ENCODE measurements at places on chromosomes 5 and 9.
A peak's percentile ranks its signal among the peaks of the same experiment; 100 is the strongest.

GRCh38 chr5:95846554-95847260, 24.2 kb upstream of the GLRX start:
- DNase-seq = peak; percentile 82

DNA sequence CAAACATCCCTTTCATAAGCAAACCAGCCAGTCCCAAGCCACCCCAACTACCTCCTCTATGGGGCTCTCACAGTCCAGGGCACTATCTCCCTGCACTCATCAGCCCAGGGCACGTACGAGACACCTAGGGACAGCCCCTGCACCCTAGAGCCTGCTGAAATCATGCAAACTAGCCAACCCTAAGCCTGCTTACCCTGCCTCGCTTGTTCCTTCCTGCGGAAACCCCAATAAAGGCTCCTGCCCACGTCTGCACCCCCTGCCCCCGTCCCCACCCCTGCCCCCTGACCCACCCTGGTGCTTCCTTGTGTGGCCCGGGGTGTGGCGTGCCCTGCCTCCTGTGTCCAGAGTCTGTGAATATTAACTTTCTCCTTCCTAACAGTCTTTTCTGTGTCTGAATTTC, 135.9 kb downstream of the GADD45G start:
- no peak for DNase-seq

GRCh38 chr9:133861086-133861485, 122.9 kb upstream of the SARDH start:
- DNase-seq = no peak

GRCh38 chr5:153571162-153571561, 80.7 kb downstream of the GRIA1 start:
- DNase-seq = no peak

DNA sequence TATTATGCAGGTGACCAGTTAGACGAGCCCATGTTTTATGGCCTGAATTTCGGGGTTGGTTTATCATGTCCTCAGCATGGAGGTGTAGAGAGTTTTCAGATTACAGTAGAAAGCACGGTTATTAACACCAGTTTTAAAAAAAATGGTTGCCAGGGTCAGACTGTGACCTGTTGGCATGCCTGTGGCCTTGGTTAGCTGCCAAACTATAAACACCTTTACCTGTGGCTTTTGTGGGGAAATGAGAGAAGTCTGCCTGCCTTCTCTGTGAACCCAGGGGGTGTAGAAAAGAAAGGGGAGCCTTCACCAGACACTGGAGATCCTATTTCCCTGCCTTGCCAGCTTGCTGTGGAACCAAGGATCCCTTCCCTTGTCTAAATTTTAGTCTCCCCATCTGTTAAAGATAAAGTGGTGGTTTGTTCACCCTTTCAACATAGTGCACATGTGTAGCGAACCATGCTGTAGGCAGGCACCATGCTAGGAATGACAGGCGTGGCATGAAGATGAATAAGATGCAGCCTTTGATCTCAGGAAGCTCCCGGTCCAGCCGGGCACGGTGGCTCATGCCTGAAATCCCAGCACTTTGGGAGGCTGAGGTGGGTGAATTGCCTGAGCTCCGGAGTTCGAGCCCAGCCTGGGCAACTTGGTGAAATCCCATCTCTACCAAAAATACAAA, 6.1 kb upstream of the PHF19 start:
- no peak for DNase-seq

DNA sequence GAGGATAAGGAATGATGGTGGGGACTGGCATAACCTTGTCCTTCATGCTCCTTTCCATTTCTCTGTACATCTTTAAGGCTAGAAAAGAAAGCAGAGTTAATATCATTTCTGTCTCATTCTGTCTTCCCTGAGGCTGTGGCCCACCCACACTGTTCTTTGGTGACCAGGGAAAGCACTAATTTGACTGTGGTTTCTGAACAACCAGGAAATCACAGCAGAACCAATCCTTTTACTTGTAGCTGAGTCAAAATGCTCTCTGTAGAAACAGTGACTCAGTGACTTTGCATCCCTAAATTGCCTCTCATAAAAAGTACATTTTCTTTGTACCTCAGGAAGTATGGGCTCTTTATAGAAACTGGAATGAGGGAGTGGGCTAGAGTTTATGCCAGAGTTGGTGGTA, 28.1 kb downstream of the IL33 start:
- no peak for DNase-seq

DNA sequence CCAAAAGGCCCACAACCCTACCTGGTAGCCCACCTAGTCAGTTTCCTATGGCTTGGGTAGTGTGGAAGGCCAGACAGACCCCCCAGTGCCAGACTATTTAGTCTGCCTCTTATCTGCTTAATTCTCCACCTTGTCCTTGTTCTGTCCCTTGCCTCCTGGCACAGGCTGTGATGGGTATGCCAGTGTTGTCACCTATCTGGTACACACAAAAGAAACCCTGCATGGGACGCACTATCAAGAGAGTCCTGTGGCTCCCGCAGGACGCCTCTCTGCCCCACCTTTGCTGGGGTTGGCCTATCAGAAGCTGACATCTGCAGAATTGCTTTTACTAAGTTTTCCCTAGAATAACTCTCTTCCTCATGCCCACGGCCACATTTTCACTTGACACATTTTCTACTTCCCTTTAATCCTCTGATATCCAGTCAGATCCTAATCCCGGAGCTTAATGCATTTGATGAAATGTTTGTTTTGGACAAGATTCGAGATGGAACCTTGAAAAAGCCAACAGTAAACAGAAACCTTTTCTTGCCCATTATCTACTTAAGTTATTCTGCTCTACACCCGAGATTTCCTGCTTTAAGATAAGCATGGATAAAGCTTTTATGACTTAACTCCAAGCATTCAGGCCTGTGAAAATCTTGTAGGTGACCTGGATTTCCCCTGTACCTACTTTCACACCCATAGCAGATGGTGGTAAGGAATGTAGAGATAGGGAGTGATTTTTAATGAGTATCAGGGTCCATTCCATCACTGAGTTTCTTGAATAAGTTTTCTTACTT, 468.5 kb downstream of the ZNF608 start:
- no peak for DNase-seq

DNA sequence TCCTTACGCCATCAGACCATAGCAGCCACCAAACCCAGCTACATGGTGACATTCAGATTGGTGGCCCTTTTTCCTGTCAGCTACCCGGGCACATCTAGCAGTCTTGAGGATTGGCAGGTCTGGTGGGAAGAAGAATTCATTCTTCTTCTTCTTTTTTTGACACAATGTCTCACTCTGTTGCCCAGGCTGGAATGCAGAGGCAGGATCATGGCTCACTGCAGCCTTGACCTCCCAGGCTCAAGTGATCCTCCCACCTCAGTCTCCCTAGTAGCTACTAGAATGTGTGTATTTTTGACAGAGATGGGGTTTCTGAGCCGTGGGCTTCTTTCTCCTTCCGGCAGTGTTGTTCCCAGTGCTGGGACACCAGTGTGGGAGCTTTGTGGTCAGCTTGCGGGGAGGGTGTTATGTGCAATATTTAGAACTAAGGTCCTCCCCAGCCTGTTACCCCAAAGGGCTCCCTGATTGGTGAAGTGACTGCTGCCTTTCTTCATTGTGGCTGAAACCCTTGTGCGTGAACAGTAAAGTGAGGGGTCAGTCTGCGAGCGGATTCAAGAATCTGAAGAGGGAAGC, 3.4 kb downstream of the NTMT1 start:
- DNase-seq = no peak

DNA sequence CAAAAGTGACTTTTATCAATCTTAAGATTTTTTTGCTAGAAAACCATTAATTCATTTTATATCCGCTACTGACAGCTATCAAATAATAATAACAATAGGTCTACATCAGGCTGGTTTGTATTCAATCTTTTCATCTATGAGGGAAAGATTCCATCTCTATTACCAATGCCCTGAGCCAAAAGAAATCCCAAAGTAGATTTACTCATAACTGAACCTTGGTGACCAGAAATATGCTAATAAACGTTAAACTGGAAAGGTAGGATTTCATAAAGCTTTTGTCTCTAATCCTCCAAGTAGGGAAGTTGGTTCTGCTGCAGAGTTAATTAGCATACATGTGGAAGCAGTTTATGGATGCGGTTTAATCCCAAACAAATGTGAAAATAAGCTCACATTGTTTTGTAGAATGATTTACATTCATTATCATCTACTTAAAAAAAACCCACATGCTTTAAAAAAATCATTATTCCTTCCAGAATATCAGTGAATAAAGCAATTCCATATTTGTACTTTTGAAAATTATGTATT, 715.5 kb downstream of the CETN3 start:
- DNase-seq = no peak

GRCh38 chr5:43305948-43306565, 7.2 kb downstream of the HMGCS1 start:
- peak; percentile 80 for DNase-seq

GRCh38 chr5:58281189-58281588, 178.7 kb downstream of the PLK2 start:
- no peak for DNase-seq

GRCh38 chr5:6773342-6774035, 60.3 kb downstream of the TENT4A start:
- no peak for DNase-seq
